Stimulated activated CD8-positive, alpha-beta memory T cell treated with anti-CD3 and anti-CD28 coated beads, Interleukin-12 subunit alpha, Interleukin-12 subunit beta, amount 100 ng/mL, for 4 hours (primary cell): ENCODE measurements at places on chromosomes 4 and X.

DNA sequence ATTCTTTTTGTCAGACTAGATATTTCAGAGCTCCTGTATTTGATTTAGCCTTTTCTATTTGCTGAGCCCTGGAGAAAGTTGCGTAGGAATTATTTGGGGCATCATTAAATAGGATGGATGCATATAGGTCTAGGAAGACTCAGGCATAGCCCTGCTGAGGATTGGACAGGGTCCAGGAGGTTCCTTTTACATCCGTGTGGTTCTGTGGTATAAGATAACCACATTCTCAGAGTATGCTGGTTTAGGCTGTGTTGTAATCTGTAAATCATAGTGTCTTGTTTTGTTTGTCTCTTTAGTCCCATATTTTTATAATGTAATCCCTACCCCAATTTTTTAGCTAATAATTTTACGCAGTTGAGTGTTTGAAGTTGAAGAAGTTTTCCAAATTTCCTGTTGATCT lies 513.7 kb downstream of the RPA4 start:
- no peak for DNase-seq

DNA sequence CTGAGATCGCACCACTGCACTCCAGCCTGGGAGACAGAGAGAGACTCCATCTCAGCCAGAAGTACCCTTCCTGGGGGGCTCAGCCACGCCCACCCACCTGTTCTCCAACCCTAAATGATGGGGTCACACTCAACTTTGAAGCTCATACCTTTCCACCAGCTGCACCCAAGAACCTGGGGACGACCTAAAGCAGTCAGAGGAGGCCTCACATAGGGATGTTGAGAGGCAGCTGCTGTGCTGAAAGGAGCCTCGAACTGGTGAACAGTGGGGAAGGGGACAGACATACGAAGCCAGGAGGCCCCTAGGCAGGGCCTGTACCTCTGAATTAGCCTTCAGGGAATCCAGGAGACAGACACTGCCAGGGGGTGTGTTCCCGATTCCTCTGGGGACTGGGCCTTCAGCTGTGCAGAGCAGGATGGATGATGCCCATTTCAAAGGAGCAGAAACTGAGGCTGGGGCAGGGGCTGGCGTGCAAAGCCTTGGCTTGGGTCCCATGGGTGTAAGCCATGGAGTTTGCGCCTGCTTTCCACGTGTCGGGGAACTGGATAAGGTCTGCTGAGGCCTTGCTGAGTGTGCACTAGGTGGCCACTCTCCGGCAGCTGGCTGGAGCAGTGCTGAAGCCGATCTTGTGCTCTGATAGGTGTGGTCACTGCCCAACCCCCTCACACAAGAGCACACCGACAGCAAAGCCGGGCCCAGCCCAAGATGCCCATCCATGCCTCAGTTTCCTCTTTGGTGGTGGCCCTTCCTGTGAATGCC lies 130.8 kb downstream of the CPZ start:
- DNase-seq = no peak

DNA sequence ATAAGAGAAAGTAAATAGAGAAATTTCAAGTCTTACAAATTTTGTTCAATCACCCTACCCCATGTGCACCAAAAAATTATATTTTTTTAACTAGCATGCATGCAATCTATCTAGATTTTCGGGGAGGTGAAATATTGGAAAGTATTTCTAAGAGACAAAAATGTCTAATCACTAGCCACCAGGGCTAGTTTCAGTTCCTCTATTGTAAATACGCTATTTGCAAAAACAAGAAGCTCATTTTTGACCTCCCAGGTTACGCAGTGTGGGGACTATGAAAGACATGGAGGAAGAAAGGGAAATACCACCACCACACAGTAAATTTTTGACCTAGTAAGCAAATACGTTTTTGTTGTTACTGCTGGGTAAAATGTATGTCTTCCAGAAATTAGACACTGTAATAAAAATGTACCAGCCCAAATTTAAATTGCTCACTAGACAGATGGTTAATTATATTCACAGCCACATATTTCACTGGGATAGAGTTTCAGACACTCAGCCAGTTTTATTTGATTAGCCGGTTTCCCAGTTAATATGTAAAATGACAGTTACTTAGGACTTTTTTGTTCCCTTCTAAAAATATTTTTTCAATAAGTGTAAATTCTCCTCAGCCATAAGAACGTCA lies 2.2 kb downstream of the NEXMIF start:
- DNase-seq = no peak

DNA sequence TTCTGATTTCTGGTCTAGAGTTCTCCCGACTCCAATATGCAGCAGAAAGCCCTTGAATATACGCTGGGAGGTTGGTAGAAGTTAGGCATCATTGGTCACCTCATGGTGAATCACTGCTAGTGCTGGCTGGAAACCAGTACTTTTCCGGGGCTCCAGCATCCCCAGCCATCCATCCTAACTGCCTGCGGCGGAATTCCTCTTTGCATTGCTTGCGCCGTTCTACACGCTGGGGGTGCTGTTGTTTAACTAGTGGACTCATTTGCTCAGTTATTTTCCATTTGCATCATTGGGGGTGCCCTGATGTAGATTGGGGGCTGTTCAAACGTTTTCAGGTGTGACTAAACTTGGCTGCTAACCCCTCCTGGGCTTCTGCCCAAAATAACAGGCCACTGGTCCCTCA lies 23.3 kb upstream of the GPR50 start:
- no peak for DNase-seq

DNA sequence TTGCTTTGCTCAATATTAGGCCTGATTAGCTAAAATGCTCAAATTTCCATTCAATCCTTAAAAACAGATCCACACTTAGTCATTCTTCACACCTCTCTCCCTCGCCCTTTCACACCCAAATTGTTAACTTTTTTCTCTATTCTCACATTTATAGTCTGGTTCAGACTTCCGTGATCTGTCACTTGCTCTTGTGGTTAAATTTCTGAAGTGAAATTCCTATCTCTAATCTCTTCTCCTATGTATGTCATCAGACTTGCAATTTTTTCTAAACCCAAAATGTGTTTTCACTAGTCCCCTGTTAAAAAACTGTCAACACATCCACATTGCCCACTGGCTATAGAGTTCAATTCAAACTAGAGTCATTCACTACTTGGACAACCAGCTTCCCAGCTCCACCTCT lies 63.2 kb downstream of the SNCA start:
- DNase-seq = no peak
